HCEC 1CT (cell line): ENCODE measurements at places on chromosomes 11 and 22.

GRCh38 chr11:105152021-105152512 is 12.5 kb upstream of the CARD18 start:
- peak; percentile 85 for DNase-seq

GRCh38 chr11:113308601-113309000 is 5.8 kb upstream of the TTC12 start:
- no peak for DNase-seq

GRCh38 chr11:119551420-119552105 is 128.6 kb upstream of the THY1 start:
- no peak for DNase-seq

DNA sequence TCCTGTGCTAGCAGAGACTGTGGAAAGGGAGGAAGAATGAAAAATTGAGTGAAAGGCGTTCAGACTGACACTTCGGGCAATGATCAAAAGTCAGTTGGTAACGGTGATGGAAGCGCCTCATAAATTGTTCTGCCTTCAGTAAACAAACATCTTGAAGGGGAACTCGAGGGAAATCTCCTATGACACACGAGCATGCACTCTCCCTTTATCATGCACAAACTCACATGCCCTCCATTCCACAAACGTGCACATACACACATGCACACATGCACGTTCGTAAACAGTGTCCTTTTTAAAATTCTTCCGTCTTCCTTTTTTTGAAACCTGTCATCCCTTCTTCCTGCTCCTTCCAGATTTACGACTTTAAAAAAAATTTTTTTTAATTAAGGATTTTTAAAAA is 77.8 kb upstream of the TMEM45B start:
- DNase-seq = no peak

GRCh38 chr11:128670631-128671030 is 23.2 kb upstream of the FLI1 start:
- DNase-seq = no peak

DNA sequence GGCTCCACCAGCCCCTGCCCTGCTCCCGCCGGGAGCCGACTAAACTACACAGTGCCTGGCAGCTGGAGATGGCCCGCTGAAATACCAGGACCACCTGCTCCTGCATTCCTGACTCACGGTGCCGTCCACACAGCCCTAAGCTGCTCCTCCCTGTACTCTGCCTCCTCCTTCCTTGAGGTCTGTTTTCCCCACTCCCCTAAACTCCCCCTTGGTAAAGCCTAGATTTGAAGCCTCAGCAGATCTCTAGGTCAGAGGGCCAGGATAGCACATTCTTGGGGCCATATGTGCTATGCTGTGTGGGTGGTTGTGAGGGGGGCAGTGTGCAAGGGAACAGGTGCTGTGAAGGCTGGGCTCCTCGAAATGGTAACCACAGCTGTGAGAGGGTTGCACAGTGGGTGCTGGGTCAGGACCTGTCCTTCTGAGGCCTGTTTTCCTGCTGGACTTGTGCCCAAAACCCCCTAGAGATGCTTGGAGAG is 9.7 kb downstream of the LRFN4 start:
- DNase-seq = no peak

- no peak for DNase-seq
Measured at GRCh38 chr11:74267014-74267413, 44.4 kb downstream of the P4HA3 start.

GRCh38 chr22:47796128-47796908 is 1033.9 kb downstream of the TBC1D22A start:
- DNase-seq = no peak

- DNase-seq = no peak
Measured at GRCh38 chr11:127506647-127507046, 506.1 kb upstream of the KIRREL3 start.

DNA sequence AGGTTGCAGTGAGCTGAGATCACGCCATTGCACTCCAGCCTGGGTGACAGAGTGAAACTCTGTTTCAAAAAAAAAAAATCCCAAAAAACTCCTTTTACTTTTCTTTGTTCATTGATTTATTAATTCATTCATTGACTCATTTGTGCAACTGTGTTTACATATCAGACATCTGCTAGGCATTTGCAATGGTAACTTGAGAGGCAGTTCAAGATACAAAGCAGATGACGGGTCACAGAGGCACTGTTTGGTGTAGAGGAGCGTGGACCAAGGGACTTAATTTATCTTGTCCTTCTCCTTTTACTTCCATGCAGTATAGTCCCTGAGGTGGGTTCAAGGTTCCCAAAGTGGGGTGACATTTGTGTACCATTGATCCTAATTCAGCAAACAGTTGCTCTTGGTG is 71.4 kb downstream of the KIAA1671 start:
- no peak for DNase-seq

GRCh38 chr11:6841694-6842093 is 3.8 kb upstream of the OR10A5 start:
- DNase-seq = no peak

DNA sequence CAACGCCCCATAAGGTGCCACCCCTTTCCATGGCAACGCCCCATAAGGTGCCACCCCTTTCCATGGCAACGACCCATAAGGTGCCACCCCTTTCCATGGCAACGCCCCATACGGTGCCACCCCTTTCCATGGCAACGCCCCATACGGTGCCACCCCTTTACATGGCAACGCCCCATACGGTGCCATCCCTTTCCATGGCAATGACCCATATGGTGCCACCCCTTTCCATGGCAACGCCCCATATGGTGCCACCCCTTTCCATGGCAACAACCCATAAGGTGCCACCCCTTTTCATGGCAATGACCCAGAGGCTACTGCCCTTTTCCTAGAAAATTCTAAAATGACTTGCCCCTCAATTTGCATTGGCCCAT is 72.1 kb downstream of the BRD1 start:
- no peak for DNase-seq

DNA sequence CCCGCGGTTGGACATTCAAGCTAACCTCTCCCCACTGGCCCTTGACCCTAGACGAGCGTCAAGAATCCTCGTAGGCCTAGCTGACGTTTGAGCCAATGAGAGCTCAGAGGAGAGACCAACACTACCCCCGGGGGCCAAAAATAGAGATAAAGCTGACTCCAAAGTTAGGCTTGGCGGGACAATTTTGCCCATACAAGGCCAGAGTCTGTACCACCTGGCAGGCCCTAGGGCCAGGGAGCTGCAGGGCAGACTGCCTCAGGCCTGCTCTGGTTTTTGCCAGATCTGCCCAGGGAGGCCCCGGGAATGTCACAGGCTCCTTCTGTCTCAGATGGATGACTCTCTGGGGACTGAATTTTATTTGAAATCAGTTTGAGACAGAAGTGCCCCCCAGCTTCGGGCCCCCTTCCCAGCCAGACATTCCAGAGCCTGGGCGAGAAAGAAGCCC is 40.8 kb upstream of the ACCSL start:
- no peak for DNase-seq
